ENCODE measurements at places on chromosomes 16 and 17.

GRCh38 chr16:54655121-54655590, 275.5 kb upstream of the IRX5 start:
- DNase-seq = no peak

- no peak for DNase-seq
Observed at GRCh38 chr16:83623091-83623730, 184.6 kb upstream of the HSBP1 start.

- DNase-seq = no peak
Observed at GRCh38 chr17:40980117-40980516, 4.0 kb downstream of the KRT40 start.

DNA sequence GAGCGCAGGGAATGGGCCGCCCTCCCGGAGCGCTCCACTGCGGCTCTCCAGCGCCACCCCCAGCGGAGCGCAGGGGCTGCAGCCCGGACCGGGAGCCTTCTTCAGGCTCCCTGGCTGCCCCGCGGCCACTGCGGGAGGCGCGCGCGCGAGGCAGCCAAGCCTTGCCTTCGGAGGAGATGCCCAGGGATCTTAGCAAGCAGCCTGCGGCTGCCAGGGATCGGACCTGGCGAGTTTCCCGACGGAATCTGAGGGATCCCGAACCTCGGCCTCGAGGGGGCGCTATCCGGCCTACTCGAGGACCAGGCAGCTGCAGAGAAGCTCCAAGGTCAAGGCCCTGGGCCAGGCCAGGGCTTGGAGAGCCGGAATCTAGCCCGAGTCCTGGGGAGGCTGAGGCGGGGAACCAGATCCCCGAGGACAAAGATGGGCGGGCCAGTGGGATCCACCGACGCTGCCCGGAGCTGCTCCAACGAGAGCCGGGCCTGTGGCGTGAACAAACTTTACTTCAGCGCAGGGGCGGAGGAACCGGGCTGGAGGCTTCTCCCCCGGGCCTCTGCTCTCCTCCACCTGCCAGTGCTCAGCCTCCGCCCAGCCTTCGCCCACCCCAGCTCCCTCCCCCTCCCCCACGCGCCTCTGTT, at the start of gene IRX6:
Gene IRX6 (plus strand): TSS at position 567 of the 635 bp plus-strand sequence. CDS start 889 bp downstream, outside the sequence.
- DNase-seq = no peak

- peak; percentile 67 for DNase-seq
Observed at GRCh38 chr17:39591958-39592954, 15.5 kb downstream of the NEUROD2 start.

- DNase-seq = no peak
Observed at GRCh38 chr17:50568659-50569058, 8.1 kb downstream of the CACNA1G start.

GRCh38 chr16:31532120-31532519, 4.4 kb downstream of the AHSP start:
- DNase-seq = no peak

DNA sequence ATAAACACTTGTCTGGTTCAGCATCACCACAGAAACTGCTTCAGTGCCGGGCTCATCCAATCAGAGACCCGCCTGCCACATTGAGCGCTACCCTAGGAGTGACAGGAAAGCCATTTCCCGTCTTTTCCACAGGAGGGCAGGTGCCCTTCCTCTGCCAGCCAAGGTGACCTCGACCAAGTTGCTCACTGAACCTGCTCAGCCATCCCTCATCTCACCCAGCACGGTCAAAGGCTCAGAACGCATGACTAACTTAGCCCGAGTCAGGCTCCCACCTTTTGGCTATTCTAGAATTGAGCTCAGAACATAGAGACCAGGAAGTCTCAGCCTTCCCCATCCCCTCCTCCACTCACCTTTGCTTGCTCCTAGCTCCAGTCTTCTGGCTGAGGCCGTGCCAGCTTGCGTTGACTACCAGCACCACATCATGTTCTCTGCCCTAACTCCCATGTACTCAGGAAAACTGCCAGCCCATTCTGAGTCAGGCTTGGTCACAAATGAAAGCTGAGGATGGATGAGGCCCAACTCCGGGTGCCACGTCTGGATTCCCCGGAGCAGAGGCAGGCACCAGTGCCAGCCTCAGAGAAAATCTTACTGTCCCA, 15.6 kb downstream of the MRPS23 start:
- DNase-seq = peak; percentile 65

DNA sequence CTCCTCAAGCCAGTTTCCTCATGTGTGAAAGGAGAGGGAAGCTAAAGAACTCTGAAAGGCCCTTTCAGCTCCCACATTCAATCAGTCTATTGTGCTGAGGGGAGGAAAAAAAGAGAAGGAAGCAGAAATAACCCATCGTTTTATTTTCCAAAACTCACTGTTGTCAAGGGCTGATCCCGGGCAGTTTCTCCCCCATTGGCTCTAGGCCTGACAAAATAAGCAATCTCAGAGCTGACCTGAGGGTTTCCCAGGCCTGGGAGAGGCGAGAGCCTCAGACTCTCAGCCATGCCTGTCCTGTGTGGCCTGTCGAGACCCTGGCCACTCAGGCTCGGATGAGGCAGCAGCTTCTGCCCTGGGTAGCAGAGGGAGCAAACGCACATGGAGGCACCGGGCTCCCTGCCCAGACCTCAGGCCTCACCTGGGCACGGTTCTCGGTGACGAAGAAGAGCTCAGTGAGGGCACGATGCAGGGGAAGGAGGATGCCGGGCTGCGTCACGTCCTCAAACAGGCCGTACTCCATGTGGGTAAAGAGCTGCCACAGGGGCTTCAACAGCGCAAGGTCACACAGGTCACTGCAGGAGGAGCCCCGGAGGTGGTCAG, 45.0 kb upstream of the ATP2A3 start:
- no peak for DNase-seq

DNA sequence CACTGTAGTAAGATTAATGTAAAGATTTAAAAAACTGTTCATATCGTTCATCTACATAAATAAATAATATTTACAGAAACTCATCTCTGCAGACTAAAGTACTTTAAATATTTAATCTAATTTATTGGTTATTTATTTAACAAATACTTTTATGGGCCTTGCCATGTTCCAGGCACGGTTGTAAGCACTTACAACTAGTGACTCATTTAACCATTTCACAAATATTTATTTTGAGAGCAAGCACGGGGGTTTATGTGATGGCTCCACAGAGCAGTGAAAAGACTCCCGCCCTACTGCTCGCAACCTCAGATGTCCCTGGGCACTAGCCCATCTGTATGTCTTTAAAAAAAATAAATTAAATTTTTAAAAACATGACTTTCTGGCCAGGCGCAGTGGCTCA, 575.9 kb downstream of the WWOX start:
- DNase-seq = no peak

GRCh38 chr17:82545071-82545462, 25.5 kb downstream of the FOXK2 start:
- DNase-seq = no peak
